GM13977 (cell line): ENCODE measurements at places on chromosomes 13 and 19.
A peak's percentile ranks its signal among the peaks of the same experiment; 100 is the strongest.

GRCh38 chr19:6524311-6524710, 6.5 kb upstream of the TNFSF9 start:
- no peak for DNase-seq

- no peak for DNase-seq
These were observed 60.9 kb downstream of the FRY start for GRCh38 chr13:32092496-32092895.

DNA sequence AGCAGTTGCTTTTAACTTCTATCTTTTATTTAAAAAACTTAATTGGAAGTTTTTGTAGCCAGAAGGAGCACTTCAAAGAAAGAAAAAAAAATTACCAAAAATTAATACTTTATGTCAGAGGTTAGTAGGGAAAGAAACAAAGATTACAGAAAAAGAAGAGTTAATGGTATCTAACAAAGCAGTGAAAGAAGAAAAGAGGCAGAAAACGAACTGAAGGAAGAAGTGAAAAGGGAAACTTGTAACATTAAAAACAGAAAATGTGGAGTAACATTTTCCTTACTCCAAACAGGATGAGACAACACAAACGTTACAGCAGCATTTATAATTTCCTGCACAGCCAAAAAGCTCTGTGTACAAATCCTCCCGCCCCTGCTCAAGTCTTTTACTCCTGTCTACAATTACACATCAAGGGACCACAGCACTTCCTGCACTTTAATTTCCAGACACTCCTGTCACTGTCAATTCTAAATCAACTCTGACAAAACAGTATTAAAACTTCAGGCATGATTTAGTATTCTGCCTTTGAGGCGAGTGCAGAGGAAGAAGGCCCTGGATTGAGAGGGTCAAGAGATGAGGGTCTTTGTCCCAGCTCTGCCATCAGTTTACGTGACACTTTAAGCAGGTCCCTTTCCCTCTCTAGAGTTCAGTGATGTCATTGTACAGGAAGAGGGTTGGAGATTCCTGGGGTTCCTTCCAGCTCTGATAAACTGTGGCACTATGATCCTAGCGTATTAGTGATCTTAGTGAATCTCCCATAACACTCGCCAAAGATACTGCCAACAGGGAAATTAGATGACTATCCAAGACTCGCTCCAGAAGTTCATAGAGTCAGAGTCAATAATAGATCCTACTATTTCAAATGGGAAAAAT, 53.2 kb upstream of the LSM14A start:
- DNase-seq: no peak

- peak; percentile 22 for DNase-seq
These were observed 17.8 kb upstream of the ADGRE5 start for GRCh38 chr19:14363183-14364097.

DNA sequence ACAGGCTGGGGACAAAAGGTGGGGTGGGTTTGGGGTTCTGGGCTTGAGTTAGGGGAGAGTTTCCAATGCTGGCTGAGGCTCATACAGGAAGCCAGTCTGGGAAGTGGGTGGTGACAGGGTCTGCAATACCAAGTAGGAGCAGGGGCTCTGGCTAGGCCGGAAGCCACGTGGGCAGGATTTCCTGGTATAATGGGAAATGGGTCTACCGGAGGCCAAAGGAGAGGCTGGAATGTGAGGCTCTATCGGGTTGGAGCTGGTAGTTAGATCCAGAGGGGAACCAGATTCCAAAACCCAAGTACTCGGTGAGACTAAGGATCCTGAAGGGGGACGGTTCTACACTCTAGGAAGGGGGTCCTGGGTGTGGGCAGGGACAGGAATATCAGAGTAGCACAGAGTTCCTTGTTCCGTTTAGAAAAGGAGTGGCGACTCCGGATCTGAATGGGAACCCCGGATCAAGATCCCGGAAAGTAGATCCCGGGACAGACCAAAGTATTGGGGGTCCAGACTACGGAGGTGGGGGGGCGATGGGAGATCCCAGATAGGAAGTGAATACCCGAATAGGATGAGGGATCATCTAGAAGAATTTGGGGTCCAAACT, 802 bp downstream of the CDC37 start:
- DNase-seq: no peak

DNA sequence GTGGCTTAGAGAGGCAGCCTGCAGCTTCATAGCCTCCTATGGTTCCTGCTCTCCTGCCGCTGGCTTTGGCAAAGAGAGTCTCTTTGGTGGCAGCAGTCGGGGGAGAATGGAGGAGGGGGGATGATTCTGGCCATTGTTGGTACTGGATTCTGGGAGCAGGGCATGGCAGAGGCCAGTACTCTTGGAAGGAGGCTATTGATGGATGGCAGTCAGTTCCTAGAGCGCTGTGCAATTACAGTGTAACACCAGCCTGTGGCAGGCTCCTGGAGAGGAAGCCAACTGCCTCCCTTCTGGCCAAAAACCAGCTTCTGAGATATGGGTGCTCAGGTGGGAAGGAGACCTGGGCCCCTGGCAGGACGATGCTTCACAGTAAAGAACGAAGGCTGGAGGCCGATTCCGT, 47.9 kb upstream of the TMTC4 start:
- no peak for DNase-seq

- peak; percentile 53 for DNase-seq
These were observed 9.0 kb downstream of the ABHD8 start for GRCh38 chr19:17294051-17294891.

GRCh38 chr13:94063848-94064247, 415.6 kb downstream of the DCT start:
- DNase-seq: no peak

DNA sequence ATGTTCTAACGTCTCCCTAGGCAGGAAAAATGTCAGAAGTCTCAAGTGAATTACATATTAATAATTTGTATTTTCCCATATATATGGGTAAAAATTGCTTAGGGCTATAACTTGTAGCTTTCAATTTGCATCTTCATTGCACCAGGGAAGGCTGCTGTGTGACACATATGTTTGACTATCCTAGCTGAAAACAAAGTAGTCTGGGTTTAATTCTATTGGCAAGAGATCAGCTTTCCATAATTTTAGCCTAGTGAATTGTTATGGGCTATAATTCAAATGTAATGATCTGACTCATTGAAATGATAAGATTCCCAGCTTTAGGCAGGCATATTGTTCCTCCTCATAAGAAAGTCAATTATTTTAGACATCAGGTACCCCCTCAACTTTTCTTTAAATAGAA, 553.1 kb downstream of the DCT start:
- DNase-seq: no peak

- no peak for DNase-seq
These were observed 121.7 kb upstream of the MAB21L1 start for GRCh38 chr13:35598233-35598632.

- no peak for DNase-seq
These were observed 311.9 kb downstream of the MTUS2 start for GRCh38 chr13:29131881-29132668.

DNA sequence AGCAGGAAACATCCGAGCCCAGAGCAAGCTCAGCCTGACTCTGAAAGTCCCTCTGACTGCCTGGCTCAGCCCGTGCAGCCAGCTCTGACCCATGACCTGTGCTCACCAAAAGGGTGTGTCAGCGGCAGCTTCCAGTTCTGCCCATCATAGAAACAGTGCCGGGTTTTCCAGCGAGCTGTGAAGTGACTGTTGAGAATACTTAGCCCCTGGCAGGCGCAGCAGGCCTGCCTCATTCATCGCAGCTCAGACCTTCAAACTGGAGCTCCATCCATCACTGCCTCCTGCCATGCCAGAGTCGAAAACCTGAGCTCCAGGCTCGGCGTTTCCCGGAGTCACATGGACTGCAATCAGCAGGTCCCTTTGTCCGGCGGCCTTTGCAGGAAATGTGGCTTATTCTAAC, 16.3 kb upstream of the GSX1 start:
- DNase-seq: no peak

DNA sequence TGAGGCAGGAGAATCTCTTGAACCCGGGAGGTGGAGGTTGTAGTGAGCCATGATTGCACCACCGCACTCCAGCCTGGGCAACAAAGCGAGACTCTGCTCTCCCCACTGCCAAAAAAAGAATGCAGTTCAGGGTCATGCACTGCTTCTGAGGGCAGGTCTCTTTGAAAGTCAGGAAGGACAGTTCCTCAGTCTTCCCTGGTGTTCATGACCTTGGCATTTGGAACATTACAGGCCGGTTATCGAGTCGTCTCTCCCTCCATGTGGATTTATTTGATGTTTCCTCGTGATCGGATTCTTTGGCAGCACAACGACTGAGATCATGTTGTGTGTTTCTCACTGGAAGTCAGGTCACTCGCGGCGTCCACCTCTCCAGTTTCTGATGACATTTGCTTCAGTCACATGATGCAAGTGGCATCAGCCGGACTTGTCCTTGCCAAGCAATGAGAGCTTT, 17.2 kb downstream of the FGF21 start:
- DNase-seq: no peak

- no peak for DNase-seq
These were observed 28.3 kb upstream of the PCDH9 start for GRCh38 chr13:67258482-67258881.

GRCh38 chr13:111422348-111422747, 101.9 kb downstream of the TEX29 start:
- DNase-seq: no peak

DNA sequence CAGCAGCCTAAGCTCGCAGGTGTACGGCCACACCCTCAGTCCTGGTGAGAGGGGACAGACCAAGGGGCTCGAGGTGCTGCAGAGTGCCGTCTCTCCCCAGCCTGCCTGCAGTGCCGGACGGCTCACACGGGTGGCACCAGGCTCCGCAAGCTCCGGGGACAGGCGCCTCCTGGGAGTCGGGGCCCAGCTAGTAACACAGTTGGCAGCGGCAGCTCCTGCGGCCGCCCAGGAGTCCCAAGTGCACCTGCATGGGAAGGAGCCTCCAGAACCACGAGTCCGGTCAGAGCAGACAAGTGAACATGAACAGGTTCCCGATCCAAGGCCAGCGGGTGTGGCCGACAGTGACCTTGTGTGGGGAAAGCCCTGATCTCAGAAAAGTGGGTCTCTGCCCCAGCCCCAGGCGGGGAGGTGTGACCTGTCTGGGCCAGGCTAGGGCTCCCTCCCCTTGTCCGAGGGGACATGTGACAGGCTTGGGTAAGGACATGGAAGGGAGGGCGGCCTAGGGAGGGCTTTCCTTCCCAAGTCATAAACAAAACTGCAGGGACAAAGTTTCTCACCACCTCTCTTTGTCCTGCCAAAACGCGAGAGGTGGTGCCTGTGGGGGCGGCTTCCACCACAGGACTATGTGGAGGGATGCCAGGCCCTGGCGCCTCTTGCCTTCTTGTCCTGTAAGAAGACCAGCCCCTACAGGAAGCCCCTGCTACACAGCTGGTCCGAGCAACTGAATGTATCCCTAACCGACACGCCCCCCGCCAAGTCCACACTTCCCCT, 46.5 kb downstream of the MLLT1 start:
- DNase-seq: no peak

- DNase-seq: no peak
These were observed 692.3 kb downstream of the SLITRK1 start for GRCh38 chr13:83190020-83190419.

DNA sequence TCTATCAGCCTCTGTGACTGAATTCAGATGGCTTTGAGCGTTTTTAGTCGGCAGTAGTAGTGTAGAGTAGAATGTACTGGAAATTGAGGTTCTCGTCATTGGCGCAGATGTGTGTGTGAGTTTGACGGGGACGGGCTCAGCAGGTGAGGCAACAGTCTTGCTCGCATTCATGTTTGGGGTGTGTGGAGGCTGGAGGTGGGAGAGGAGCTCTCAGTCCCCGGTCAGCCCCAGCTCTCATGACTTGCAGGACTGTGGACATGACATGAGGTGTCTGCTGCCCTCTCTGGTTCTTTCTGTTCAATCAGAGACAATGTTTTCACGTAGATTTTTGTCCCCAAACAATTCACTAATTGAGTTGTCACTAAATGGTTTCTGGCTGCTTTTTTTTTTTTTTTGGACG, 57.2 kb downstream of the ING1 start:
- no peak for DNase-seq

DNA sequence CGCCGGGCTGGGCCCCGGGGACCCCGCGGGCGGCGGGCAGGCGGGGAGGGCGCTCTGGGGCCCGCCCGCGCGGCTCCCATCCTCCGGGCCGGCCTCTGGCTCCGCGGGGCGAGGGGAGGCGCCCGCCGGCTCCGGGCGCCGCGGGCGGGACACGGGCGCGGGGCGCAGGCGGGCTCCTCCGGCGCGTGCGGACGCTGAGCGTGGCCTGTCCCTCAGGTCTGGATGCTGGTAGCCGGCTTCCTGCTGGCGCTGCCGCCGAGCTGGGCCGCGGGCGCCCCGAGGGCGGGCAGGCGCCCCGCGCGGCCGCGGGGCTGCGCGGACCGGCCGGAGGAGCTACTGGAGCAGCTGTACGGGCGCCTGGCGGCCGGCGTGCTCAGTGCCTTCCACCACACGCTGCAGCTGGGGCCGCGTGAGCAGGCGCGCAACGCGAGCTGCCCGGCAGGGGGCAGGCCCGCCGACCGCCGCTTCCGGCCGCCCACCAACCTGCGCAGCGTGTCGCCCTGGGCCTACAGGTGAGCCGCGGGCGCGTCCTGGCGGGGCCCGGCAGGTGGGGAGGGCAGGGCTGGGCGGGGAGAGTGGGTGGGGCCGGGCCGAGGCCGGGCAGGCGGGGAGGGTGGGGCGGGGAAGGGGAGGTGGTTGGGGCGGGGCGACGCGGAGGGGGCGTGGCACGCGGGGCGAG, 420 bp downstream of the IL17D start:
- DNase-seq: peak; percentile 97

GRCh38 chr13:113922412-113923118, 51.3 kb downstream of the C13orf46 start:
- no peak for DNase-seq

GRCh38 chr13:43425234-43425633, 361.5 kb downstream of the ENOX1 start:
- DNase-seq: no peak

- peak; percentile 66 for DNase-seq
These were observed 1.1 kb downstream of the CD79A start for GRCh38 chr19:41877916-41878905.

DNA sequence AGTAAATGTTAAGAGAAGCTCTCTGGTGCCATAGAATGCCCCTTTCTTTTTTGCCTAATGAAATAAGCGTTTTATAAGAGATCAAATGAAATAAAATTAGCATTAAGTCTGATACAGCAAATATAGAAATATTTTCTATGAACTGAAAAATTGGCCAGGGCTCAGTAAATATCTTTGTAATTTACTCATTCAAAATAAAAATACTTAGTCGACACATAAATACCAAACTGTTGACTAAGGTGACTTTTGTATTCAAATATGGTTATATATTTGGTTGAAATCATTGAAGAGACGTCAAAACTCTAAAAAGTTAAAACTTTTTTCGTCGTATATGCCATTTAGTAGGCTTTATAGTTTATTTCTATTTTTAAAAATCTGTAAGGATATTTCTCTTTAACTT, 25.6 kb downstream of the IPO5 start:
- no peak for DNase-seq

- no peak for DNase-seq
These were observed 13.4 kb upstream of the GTF2F1 start for GRCh38 chr19:6406401-6406800.

- no peak for DNase-seq
These were observed 31.6 kb upstream of the USP12 start for GRCh38 chr13:27203186-27203585.
